B cell (primary cell): ENCODE measurements at places on chromosomes 12 and 14.

DNA sequence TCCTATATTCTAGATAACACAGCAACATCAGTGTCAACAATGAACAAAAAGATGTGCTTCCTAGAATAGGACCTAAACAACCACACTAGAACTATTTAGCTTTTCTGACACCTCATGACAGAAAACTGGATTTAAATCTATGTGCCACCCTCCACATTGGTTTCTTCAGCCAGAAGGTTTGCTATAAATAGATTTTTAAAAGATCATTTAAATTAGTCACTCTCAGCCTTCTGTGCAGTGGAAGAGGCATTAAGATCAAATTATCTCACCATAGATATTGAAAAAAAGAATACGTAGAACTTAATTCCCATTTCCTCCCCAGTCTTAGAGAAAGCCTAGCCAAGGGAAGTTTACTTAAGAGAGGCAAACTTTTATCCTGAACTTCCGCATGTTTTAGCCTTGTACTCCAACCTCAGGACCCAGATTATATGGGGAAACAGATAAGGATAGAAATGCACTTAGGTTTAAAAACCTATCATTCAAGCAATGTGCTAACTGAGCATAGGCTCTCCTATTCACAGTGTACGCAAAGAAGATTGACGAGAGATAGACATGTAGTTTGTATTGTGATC, 59.6 kb downstream of the NELL2 start:
- no peak overlapping the region for H3K27ac ChIP-seq
- no peaks in the 10 kb centered on the region for H3K4me1 ChIP-seq
- DNase-seq = no peak
- H3K4me3 ChIP-seq = no peak overlapping the region
- H3K36me3 ChIP-seq = no peaks in the 10 kb centered on the region

GRCh38 chr14:36516719-36517241, 3.3 kb downstream of the NKX2-1 start:
- H3K36me3 ChIP-seq = no peaks in the 10 kb centered on the region
- no peak overlapping the region for H3K4me3 ChIP-seq
- DNase-seq = no peak
- H3K27me3 ChIP-seq = no peaks in the 10 kb centered on the region
- peaks cover 9% of the 10 kb centered on the region for H3K4me1 ChIP-seq
- H3K27ac ChIP-seq = no peak overlapping the region

GRCh38 chr14:58297412-58297761, 968 bp upstream of the ARID4A start:
- no peak for DNase-seq
- H3K36me3 ChIP-seq = peaks cover 32% of the 10 kb centered on the region
- no peaks in the 10 kb centered on the region for H3K27me3 ChIP-seq

GRCh38 chr12:48980389-48980952, 2.3 kb downstream of the WNT1 start:
- peaks cover 44% of the 10 kb centered on the region for H3K4me1 ChIP-seq
- H3K4me3 ChIP-seq = peak overlapping the region; percentile 65
- peak; percentile 71 for DNase-seq
- peaks cover 21% of the 10 kb centered on the region for H3K27me3 ChIP-seq

GRCh38 chr14:50001999-50002925, 109.4 kb downstream of the ARF6 start:
- no peaks in the 10 kb centered on the region for H3K36me3 ChIP-seq
- peak overlapping the region; percentile 98 for H3K27ac ChIP-seq
- peak; percentile 68 for DNase-seq
- H3K4me1 ChIP-seq = peaks cover 65% of the 10 kb centered on the region
- peak overlapping the region; percentile 67 for H3K4me3 ChIP-seq

GRCh38 chr12:103334466-103334865, 161.3 kb downstream of the C12orf42 start:
- H3K27me3 ChIP-seq = no peaks in the 10 kb centered on the region
- no peak for DNase-seq
- H3K4me3 ChIP-seq = no peak overlapping the region
- H3K36me3 ChIP-seq = no peaks in the 10 kb centered on the region

- H3K4me3 ChIP-seq = no peak overlapping the region
- H3K36me3 ChIP-seq = no peaks in the 10 kb centered on the region
- DNase-seq = no peak
- H3K27me3 ChIP-seq = no peaks in the 10 kb centered on the region
- no peaks in the 10 kb centered on the region for H3K4me1 ChIP-seq
Measured at GRCh38 chr14:84777356-84777755, 752.6 kb upstream of the FLRT2 start.

DNA sequence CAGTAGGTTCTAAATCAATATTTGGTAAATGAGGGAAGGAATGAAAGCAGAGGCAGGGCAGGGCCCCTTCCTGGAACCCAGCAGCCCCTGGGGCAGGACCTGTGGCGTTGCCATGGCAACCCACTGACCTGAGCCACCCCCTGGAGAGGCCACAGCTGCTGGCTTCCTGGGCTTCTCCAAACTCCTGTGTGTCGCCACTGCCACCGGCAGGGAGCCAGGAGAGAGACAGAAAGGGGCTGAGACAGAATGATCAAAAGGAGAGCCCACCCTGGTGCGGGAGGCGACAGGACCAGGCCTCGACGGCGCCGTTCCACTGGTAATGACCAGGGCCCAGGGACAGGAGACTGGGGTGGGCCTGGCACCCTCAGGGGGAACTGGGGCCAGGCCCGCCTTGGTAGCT, 18.2 kb downstream of the RFX4 start:
- peaks cover 3% of the 10 kb centered on the region for H3K27me3 ChIP-seq
- H3K4me3 ChIP-seq = no peak overlapping the region
- no peaks in the 10 kb centered on the region for H3K36me3 ChIP-seq
- no peak for DNase-seq
- no peak overlapping the region for H3K27ac ChIP-seq
- no peaks in the 10 kb centered on the region for H3K4me1 ChIP-seq

GRCh38 chr12:88307961-88308360, 165.9 kb downstream of the TMTC3 start:
- no peaks in the 10 kb centered on the region for H3K4me1 ChIP-seq
- H3K27ac ChIP-seq = no peak overlapping the region
- H3K27me3 ChIP-seq = no peaks in the 10 kb centered on the region
- H3K36me3 ChIP-seq = no peaks in the 10 kb centered on the region
- no peak for DNase-seq
- no peak overlapping the region for H3K4me3 ChIP-seq

GRCh38 chr14:104872469-104873341, 7.6 kb downstream of the CEP170B start:
- no peak overlapping the region for H3K27ac ChIP-seq
- peaks cover 3% of the 10 kb centered on the region for H3K27me3 ChIP-seq

GRCh38 chr14:93369713-93370266, 22.8 kb downstream of the COX8C start:
- H3K27ac ChIP-seq = peak overlapping the region; percentile 83
- H3K4me3 ChIP-seq = no peak overlapping the region
- no peaks in the 10 kb centered on the region for H3K27me3 ChIP-seq
- DNase-seq = peak; percentile 74

- peaks cover 64% of the 10 kb centered on the region for H3K4me1 ChIP-seq
- no peak overlapping the region for H3K4me3 ChIP-seq
- H3K27ac ChIP-seq = peak overlapping the region; percentile 53
- no peaks in the 10 kb centered on the region for H3K27me3 ChIP-seq
- DNase-seq = peak; percentile 70
Measured at GRCh38 chr14:63867933-63868921, 15.4 kb downstream of the SYNE2 start.

- H3K4me3 ChIP-seq = no peak overlapping the region
- H3K27ac ChIP-seq = no peak overlapping the region
- H3K4me1 ChIP-seq = peaks cover 74% of the 10 kb centered on the region
Measured at GRCh38 chr12:25001311-25001710, 52.4 kb upstream of the BCAT1 start.

DNA sequence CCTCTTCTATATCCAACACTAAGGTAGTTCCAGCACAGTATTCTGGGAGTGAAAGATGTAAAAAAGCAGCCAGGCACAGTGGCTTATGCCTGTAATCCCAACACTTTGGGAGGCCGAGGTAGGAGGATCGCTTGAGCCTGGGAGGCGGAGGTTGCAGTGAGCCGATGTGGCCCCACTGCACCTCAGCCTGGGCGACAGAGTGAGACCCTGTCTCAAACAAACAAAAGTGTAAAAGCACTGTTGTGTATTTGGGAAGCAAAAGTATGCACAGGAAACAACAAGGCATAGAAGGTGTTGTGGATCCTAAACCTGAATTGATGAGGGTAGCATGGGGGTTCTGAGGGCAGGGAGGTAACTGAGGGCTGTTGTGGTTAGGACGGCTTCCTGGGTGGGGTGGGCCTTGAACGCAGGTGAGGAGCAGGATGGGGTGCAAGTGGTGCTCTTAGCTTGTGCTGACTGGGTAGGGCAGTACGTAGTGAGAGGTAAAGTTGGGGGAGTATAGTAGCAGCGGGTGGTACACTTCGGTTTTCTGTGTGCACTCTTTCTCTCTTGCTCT, 64.2 kb downstream of the RASSF3 start:
- H3K27ac ChIP-seq = peak overlapping the region; percentile 76
- no peaks in the 10 kb centered on the region for H3K27me3 ChIP-seq

- H3K27ac ChIP-seq = no peak overlapping the region
- no peaks in the 10 kb centered on the region for H3K27me3 ChIP-seq
- no peak for DNase-seq
- no peak overlapping the region for H3K4me3 ChIP-seq
Measured at GRCh38 chr14:99820702-99821331, 27.6 kb downstream of the EML1 start.

GRCh38 chr12:120734210-120734609, 8.6 kb downstream of the ACADS start:
- no peak for DNase-seq
- no peaks in the 10 kb centered on the region for H3K4me1 ChIP-seq
- H3K36me3 ChIP-seq = peaks cover 5% of the 10 kb centered on the region
- H3K4me3 ChIP-seq = no peak overlapping the region
- no peaks in the 10 kb centered on the region for H3K27me3 ChIP-seq

DNA sequence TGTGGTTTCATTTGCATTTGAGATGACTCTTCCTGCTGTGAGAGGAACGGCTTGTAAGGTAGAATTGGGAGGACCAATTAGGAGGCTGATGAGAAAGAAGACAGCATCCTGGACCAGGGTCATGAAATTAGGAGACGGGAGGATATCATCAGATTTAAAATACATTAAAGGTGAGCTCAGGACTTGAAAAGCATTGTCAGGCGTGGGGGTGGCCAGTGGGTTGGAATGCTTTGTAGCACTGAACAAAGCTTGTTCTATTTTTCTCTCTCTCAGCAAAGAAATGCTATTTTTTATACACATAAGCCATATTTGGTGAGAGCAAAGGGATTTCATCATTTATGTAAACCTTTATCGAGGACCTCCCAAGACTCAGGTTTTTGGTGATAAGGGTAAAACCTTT, 157.5 kb downstream of the TMEM132D start:
- no peak overlapping the region for H3K27ac ChIP-seq
- H3K36me3 ChIP-seq = no peaks in the 10 kb centered on the region
- no peaks in the 10 kb centered on the region for H3K4me1 ChIP-seq
- DNase-seq = no peak
- H3K4me3 ChIP-seq = no peak overlapping the region

DNA sequence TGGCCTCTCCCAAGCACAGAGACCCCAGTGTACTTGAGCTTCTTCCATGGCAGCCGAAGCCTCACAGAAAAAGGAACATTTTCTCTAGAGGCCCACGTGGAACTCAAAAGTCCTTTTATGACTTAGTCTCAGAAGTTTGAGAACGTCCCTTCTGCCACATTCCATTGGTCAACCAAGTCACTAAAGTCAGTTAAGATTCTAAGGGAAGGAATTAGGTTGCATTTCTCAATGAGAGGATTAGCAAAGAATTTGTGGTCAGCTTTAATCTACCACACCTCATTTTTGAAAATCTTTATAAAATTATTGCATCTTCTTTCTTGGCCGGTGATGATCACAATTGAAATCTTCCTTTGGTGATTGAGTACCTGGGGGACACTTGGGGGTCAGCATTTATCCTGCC, 279.9 kb upstream of the TBX3 start:
- no peaks in the 10 kb centered on the region for H3K27me3 ChIP-seq
- H3K4me1 ChIP-seq = no peaks in the 10 kb centered on the region
- no peaks in the 10 kb centered on the region for H3K36me3 ChIP-seq
- no peak overlapping the region for H3K4me3 ChIP-seq
- H3K27ac ChIP-seq = no peak overlapping the region

DNA sequence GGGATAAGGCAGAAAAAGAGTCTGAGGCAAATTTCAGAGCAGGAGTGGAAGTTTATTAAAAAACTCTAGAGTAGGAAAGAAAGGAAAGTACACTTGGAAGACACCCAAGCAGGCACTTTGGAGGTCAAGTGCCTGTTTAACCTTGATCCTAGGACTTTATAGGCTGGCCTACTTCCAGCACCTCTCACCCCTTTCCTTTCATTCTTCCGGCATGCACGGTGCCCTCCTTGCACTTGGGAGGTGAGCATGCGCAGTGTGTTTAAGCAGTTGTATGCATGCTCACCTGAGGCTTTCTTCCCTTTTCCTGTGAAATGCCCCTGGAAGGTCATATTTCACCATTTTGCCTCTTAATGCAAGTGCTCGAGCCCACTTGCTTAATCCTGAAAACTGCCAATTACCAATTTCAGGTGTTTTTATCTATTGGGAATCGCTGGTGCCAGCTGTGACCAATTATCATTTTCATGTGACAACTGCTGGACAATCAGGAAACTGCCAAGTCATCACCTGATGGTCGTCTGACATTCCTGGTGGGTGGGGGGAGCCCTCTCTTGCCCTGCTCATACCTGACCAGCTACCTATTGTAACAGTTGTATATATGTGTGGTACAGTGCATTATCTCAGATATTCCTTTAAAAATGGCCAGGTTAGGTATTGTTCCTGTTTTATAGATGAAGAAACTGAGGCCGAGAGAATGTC, 53.5 kb downstream of the SUDS3 start:
- no peak overlapping the region for H3K4me3 ChIP-seq
- no peak for DNase-seq
- no peak overlapping the region for H3K27ac ChIP-seq
- H3K36me3 ChIP-seq = no peaks in the 10 kb centered on the region
- no peaks in the 10 kb centered on the region for H3K4me1 ChIP-seq

DNA sequence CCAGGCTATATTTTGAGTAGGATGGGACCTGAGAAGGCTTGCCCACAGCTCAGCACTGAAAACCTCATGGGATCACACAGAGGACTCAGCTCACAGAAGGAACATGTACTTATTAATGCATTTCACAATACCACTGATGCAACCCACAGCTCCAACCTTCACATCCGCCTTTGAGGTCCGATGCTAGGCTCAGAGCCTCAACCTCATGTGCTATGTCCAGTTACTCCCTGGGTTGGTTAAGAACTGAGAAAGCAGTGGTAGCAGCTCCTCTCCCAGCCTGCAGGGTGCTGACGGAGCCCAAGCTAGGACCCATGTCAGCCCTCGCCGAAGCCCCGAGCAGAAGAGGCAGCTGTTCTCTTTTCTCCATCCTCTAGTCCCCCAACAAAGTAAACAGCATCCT, 52.9 kb downstream of the SPTB start:
- peaks cover 6% of the 10 kb centered on the region for H3K4me1 ChIP-seq
- H3K36me3 ChIP-seq = no peaks in the 10 kb centered on the region
- no peak overlapping the region for H3K4me3 ChIP-seq
- DNase-seq = no peak
- H3K27ac ChIP-seq = no peak overlapping the region
